ENCODE measurements at places on chromosomes 6 and 20.

DNA sequence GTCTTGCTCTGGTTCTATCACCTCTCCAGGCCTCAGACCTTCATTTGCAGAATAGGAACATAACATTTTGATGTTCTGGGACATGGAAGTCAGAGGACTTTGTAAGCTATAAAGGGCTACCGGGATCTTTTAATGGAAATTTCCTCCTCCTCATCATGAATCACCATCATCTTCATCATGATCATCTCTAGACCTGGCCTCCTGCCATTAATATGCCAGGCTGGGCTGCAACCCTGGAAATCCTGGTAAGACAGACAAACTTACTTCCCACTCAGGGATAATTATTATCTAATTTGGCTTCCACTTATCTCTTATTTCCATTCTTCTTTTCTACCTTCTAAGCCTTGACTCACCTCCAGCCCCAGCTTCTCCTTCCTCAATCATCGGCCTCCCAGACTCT is 41.0 kb upstream of the MRPS18A start:
- no peaks in the 10 kb centered on the region for H3K36me3 ChIP-seq
- no peak for DNase-seq
- H3K27me3 ChIP-seq: no peaks in the 10 kb centered on the region
- H3K27ac ChIP-seq: no peak overlapping the region
- H3K4me3 ChIP-seq: no peak overlapping the region

- H3K4me1 ChIP-seq: no peaks in the 10 kb centered on the region
- no peaks in the 10 kb centered on the region for H3K36me3 ChIP-seq
- H3K27me3 ChIP-seq: peaks cover 6% of the 10 kb centered on the region
- DNase-seq: no peak
- H3K27ac ChIP-seq: no peak overlapping the region
Measured at GRCh38 chr6:1321738-1322137, 9.8 kb downstream of the FOXQ1 start.

DNA sequence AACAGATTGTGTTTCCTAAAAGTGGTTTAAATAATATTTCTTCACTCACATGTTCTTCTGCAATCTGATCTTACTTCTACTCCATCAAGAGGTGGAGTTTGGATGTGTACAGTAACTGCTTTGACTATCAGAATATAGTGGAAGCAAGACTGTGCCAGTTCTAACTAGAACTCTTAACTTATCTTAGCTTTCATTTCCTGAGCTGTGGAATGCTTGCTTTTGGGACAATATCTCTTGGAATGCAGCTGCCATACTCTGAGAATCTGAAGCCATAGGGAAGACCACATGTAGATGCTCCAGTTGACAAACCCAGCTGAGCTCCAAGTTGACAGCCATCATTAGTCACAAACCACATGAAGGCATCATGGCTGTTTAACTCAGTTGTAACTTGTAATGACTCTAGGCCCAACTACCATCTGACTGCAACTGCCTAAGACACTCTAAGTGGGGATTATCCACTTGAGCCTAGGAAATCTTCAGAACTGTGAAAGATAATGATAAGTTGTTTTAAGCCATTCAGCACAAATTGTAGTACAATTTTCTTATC is 40.8 kb upstream of the MAN1A1 start:
- no peaks in the 10 kb centered on the region for H3K36me3 ChIP-seq
- no peak overlapping the region for H3K4me3 ChIP-seq
- no peaks in the 10 kb centered on the region for H3K4me1 ChIP-seq
- H3K27me3 ChIP-seq: no peaks in the 10 kb centered on the region

DNA sequence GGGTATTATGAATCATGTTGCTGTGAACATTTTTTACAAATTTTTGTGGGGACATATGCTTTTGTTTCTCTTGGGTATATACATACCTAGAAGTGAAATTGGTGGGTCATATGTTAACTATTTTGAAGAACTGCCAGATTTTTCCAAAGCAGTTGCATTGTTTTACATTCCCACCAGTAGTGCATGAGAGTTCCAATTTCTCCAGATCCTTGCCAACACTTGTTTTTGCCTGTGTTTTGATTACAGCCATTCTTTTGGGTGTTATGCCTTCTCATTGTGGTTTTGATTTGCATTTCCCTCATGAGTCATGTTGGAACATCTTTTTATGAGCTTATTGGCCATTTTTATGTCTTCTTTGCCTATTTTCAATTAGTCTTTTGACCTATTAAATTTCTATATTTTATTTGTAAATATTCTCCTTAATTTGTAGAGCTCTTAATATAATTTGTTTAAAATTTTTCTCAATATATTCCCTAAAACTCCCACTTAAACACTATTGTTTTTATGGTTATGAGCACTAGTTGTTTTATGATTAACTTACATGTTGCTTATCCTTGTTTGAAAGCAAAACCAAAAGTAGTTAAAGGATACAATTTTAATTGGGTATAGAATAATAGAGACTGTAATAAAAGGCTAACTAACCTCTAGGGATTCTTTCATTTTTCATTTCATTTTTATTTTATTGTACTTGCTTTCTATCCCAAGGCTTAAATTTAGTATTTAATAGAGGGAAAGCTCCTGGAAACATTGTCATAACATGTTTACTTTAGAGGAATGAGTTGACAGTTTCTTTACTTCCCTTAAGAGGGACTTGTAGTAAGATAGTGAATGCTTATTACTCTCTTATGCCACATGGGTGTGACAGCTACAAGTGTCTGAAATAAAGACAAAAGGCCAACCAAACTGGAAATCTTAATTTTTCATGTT is 5.5 kb downstream of the UBR2 start:
- H3K4me1 ChIP-seq: peaks cover 44% of the 10 kb centered on the region
- no peak overlapping the region for H3K27ac ChIP-seq
- H3K27me3 ChIP-seq: no peaks in the 10 kb centered on the region
- peaks cover 25% of the 10 kb centered on the region for H3K36me3 ChIP-seq

DNA sequence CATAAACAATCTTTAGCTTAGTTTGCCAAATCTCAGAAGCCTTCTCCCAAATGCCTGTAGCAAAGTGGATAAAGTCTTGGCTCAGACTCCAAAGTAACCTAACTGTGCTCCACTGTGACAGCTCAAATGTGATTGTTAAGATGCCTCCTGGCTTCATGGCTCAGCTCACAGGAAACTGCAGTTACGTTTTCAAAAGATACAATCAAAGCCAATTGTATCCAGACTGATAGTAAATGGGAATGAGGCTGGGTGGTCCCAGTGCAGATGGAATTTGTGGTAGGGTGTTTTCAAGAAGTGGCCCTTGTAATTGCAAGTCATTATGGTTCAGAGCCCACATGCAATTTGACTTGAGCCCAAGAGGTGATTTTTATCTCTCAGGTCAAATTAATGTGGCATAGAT is 151.2 kb upstream of the TAB2 start:
- H3K27me3 ChIP-seq: no peaks in the 10 kb centered on the region
- H3K27ac ChIP-seq: no peak overlapping the region
- peaks cover 23% of the 10 kb centered on the region for H3K4me1 ChIP-seq
- H3K4me3 ChIP-seq: no peak overlapping the region
- no peak for DNase-seq

GRCh38 chr20:52529826-52530225 is 338.2 kb upstream of the ZFP64 start:
- no peak overlapping the region for H3K27ac ChIP-seq
- no peaks in the 10 kb centered on the region for H3K36me3 ChIP-seq
- H3K4me1 ChIP-seq: no peaks in the 10 kb centered on the region

GRCh38 chr6:8905757-8906156 is 470.4 kb upstream of the SLC35B3 start:
- no peaks in the 10 kb centered on the region for H3K27me3 ChIP-seq
- H3K4me1 ChIP-seq: no peaks in the 10 kb centered on the region
- H3K36me3 ChIP-seq: no peaks in the 10 kb centered on the region
- H3K4me3 ChIP-seq: no peak overlapping the region

DNA sequence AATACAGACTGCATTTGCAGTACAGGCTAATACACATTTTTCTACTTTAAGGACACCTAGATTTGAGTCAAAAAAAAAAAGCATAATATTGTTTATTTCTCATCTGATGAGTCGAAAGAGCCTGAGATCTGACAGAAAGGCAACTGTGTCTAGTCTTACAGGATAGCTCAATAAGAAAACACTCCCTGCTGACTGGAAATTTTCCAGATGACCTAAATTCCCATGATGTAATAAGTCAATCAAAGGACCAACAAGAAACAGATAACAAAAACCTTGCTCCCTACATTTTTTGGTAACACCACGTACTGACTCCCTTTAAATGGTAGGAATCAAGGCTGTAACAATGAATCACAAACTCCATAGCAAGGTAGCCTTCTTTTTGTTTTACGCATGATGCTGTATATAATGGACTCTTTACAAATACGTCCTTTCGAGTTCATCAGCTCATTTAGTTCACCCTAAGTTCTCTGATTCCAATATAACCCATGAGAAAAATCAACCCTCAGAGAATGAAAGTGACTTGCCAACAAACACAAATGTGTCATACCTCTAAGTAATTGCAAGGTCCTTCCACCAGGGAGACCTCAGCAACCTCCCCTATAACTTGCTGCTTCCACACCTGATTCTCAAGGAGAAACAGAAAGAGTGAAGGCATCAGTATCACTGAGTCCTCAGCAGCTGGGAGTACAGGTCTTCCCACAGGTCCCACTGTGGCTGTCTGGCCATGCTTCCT is 12.1 kb downstream of the TBX18 start:
- no peak for DNase-seq
- no peaks in the 10 kb centered on the region for H3K36me3 ChIP-seq
- no peaks in the 10 kb centered on the region for H3K27me3 ChIP-seq

DNA sequence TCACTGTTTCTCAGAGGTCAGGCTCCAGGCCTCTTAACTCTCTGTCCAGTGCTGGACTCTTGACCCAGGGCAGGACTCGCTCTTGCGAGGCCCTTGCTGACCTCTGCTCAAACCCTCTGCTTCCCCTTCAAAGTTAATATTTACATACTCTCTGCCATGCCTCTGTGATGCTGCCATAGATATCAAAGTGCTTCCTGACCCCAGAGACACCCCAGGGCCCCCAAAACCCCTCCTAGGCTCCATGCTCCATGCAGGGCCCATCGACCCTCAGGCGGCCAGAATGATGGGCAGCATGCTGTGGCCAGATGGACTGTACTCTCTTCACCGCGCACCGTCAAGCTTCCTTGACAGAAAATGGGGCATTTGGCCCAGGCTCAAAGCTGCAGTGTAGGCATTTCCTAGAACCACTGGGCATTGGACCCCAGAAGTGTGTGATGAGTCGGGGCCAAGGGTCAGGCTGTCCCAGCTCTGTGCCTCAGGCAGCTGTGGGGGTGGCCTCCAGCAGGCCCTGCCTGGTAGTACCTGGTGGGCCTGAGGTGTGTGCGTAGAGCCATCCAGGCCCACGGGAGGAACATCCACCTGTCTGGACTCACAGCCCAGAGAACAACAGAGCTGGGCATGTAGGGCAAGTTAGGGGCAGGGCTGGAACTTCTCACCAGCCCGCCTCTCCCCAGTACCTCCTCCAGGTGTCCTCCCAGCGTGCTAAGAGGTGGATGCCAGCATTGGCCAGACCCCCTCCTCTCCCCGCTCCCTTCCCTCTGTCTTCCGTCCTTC is 142.8 kb downstream of the VEGFA start:
- no peak overlapping the region for H3K27ac ChIP-seq
- H3K27me3 ChIP-seq: peaks cover 9% of the 10 kb centered on the region
- DNase-seq: no peak

DNA sequence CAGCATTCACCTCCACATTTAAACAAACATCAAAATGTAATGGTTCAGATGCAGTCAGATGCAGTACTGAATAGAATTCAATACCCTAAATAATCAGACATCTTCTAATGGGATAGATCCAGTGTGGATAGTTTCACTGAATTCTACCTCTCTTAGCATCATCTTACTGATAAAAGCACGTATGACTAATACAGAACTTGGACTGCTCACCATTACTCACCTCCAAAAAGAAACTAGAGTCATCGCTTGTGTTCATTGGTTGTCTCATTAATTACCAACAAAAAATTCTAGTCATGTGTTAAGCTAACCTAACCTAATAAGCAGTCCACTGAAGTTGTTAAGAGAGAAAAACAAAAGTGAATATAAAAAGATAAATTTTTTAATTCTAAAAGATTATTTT is 165.9 kb upstream of the IRAK1BP1 start:
- no peak overlapping the region for H3K4me3 ChIP-seq
- no peaks in the 10 kb centered on the region for H3K36me3 ChIP-seq
- H3K27me3 ChIP-seq: no peaks in the 10 kb centered on the region
- DNase-seq: no peak

DNA sequence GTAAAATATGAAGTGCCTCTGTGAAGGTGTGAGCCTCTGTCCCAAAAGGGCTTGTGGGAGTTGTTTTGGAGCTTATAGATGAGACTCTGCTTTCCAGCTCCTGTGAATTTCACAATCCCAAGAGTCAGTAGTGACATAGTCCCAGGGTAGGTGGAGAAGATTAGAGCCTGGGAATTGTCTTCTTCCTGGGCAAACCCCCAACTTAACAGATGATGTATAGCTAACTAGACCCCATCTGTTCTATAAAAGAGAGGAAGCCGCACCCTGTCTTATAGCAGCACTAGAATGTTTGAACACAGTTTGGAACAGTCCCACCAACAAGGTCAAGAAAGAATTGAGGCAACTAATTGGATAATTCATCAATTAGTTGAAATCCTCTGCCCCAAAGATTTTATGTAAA is 294.7 kb downstream of the ZNF217 start:
- H3K36me3 ChIP-seq: no peaks in the 10 kb centered on the region
- H3K4me3 ChIP-seq: no peak overlapping the region
- DNase-seq: no peak
- no peak overlapping the region for H3K27ac ChIP-seq
